ENCODE measurements at places on chromosomes 12 and 14. TPM values are rescaled to one million over a fixed set of nuclear protein-coding genes. Genes with fewer than 3 reads are reported as not detected.

VRTN gene
- not detected for total RNA-seq

RNASE2 gene
- total RNA-seq, result not detected

CHFR gene
- total RNA-seq, result 79.7 TPM

BHLHE41 gene
- not detected for total RNA-seq

GOLGA5 gene
- total RNA-seq, result 18.2 TPM

GNS gene
- 40.0 TPM for total RNA-seq
